ENCODE measurements at places on chromosomes 2 and 18.

GRCh38 chr18:11902522-11903292 is 5.4 kb downstream of the MPPE1 start:
- DNase-seq = no peak

DNA sequence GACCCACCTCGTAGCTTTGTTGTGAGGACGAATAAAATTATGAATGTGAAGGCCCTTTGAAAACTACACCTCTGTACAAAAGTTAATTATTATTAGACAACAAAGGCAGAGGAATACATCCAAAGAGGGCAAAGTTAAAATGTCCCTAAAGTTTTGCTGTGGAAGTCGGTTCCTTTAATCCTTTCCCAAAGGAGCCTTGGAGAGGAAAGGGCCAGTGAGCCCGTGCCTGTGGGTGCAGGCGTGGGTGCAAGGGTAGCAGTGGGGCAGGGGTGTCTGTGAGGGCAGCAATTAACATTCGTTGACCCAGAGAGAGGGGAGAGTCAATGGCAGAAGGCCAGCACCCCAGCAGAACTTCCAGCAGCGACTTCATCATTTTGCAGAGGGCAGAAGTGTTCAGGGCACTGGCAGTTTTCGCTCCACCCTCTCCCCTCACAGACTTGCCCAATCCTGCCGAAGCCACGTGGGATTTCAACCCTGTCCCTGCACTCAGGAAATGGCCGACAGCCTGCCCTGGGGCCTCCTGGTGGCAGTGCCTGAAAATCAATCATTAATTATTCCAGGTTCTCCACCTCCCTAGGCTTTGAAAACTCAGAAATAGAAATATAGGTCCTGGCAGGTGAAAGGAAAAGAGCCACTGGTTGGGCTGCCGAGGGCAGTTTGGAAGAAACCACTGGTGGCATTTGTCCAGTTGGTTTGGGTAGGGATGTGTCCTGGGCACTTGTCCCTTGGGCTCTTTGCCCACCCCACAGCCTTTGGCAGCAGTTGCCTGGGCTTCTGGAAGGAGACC is 4.2 kb upstream of the PAX8 start:
- DNase-seq = no peak

DNA sequence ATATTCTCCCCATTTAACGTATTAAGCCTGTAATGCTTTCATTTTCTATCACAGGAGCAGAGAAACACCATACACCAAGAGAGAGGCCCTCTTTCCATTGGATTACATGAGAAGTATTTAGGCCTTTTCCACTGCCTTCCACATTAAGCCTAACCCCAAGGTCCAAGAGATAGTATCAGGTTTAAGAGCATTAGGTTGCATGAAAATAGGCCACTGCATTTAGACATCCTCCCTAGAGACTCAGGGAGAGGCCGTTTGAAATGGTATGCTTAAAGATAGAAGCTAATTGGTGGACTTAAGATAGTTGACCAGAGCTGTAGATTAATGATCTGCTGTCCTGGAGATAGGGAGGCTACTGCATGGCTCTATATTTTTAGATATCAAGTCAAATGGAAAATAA is 128.5 kb upstream of the PTPRM start:
- DNase-seq = no peak

GRCh38 chr2:68384485-68385107 is 19.5 kb downstream of the PLEK start:
- no peak for DNase-seq

GRCh38 chr2:120924924-120925323 is 189.3 kb downstream of the GLI2 start:
- no peak for DNase-seq

DNA sequence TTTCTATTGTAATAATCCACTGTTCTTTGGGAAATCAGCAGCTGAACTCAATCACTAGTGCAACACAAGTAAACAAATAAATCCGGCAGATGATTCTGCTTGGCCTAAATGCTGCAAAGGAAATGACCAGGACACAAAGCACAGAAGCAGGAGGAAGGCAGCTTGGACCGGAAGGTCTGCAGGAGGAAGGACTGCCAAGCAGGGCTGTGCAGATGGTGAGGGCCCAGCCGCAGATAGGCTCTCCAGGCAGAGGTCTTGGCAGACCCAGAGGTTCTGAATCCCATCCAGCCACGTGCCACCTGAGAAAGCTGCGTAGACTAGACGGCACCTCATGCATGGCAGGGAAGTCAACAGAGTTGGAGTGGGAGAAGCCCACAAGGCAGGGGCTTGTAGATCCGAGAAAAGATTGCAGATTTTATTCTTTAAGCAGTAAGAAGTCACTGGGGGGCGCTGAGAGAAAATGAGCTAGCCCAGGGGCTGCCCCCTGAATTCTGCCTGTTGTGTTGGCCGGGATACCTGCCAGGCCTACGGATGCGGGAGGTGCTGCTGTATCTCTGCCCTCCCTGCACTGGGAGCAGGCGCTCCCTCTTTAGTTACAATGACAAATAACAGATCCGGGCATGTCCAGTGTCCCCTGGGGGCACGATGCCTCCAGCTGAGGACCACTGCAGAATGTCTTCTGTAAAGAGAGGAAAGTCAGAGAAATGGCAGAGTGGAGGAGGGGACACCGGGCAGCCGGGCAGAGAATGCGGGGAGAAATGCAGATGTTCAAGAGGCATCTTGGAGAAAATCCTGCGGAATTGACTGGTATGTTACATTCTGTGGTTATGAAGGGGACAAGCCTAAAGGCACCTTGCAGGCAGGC is 153.5 kb downstream of the PXDN start:
- DNase-seq = no peak

DNA sequence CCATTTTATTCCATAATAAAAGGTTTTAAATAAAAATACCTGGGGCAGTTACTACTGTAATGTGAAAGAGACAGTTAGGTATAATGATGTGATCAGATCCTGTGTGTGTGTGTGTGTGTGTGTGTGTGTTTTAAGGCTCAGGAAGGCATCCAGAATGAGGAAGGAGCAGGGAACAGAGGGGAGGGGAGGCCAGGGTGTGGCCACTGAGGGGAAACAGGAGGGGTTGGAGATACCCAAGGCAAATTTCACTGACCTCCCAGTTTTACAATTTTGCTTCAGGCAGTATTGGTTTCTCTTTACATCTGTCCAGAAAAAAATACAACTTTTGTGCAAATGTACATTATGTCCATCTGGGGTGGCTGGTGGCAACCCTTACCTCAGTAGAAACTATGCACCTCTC is 163.5 kb upstream of the FBXO11 start:
- no peak for DNase-seq

- no peak for DNase-seq
Measured at GRCh38 chr2:30392097-30392496, 54.9 kb upstream of the LCLAT1 start.

DNA sequence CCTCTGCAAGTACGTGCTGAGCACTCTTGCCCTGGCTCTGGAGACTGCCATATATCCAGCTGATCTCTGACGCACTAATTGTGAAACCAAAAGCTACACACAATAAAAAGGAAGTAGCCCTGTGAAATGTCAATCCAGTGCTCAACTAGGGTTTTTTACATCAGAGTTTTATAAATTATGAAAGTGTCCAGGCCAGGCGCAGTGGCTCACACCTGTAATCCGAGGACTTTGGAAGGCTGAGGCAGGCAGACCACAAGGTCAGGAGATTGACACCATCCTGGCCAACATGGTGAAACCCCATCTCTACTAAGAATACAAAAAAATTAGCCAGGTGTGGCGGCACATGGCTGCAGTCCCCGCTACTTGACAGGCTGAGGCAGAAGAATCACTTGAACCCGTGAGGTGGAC is 24.5 kb upstream of the PEX13 start:
- no peak for DNase-seq

DNA sequence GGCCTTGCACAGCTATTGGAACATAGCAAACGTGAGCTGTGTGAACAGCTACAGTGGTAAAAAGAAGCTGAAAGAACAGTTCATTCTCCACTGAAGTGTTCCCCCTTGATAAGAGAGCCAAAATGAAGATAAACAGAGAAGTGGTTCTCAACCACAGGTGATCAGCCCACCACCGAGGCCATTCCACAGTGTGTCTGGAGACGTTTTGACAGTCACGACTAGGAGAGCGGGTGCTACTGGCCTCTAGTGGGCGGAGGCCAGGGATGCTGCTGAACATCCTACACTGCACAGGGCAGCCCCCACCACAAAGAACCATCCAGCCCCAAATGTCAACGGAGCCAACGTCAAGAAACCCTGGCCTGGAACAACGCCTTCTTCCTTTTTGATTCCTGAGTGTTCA is 38.4 kb downstream of the ADCY3 start:
- no peak for DNase-seq

DNA sequence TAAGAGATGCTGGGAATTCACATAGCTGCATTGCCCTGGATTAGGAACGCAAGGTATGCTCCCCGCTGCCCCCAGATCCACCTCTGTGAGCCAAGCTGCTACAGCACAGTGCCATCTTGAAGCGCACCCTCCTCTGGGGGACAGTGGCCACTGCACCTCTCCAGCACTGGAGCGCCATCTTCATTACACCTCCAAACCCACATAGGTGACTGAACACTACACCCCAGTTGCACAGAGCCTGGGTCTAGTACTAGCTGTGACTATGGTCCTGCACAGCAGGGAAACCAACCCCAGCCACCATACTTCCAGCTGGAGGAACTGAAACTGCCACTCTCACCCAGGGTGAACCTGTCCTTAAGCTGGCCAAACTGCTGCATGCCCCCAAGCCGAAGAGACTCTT is 84.6 kb downstream of the TMEM237 start:
- no peak for DNase-seq

GRCh38 chr2:229273723-229274338 is 2.7 kb upstream of the PID1 start:
- DNase-seq = no peak

DNA sequence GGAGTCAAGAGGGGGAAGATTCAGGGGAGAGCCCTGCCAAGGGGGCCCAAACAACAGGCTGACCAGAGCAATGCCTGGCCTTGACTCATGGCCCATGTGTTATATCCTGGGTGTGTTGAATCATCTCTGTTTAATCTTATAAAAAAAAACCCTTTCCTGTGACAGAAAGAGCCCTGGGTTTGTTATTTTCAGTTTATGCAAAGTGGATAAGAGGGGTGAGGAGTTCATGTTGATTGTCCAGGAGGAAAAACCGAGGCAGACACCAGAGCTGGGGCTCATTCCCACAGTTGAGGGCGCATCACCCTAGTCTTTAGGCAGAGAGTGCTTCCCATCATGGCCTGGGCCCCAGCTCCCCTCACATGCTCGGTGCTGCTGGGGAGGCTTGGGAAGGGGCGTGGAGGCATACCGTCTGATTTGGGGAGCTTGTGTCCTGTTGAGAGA is 30.9 kb upstream of the IL37 start:
- no peak for DNase-seq

DNA sequence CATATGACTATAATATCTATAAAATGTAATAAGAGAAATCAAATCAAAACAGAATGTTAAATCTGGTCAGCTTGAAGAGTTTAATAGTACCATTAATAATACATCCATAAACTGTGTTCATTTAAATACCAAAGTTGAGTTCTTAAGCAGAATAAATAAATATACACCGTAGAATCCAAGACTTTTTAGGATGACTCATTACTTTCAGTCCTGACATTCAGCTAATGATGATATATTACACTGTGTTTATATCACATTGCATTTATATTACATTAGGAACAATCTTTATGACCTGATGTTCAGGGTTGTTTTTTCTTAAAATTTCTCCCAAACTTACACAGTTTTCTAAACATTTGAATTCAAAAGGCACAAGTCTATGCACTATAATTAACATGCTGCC is 331.3 kb downstream of the SS18 start:
- no peak for DNase-seq

GRCh38 chr2:148730085-148730484 is 85.5 kb downstream of the EPC2 start:
- DNase-seq = no peak

DNA sequence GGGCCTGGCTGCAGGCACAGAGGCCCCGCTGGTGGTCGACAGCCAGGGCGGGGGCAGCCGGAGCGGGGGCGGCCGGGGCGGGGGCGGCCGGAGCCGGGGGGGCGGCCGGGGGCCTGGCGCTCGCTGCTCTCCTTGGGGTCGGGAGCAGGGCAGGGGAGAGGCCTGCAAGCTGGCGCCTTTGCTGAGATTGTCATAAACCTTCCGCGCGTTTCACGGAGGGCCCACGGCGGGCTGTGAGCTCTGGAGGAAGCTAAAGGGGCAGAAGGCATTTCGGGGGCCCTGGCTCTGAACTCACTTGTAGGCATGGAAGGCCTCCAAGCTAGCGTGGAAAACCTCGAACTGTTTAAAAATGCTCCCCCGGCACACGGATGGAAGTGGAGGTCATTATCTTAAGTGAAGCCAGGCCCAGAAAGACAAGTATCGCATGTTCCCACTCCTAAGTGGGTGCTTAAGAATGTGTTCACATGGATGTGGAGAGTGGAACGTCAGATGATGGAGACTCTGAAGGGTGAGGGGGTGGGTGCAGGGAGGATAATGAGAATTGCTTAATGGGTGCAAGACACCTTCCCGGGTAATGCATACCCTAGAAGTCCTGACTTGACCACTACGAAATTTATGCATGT is 629 bp downstream of the PRELID3A start:
- no peak for DNase-seq

DNA sequence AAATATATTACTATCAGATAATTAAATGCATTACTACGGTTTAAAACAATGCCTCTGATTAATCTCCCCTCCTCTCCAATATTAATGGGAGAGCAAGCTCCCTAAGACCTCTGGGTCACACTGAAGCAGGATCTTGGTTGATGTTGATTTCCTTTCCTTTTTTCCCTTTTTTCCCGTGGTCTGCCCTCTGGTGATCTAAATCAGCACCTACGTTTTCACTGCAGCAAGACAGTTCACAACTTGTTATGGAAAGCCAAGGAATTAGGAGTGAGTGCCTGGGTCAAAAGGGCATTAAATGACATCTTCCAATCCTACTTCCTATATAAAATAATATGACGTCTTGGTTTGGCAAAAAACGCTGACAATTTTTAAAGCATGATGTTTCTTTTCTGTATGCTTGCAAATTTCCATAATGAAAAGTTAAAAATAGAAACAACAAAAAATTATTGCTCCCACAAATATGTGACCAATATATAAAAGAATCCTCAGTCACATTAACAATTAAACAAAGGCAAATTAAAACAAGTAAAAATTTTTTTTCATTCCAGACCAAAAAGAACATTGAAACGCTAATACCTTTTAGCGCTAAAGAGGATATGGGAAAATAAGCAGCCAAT is 7.9 kb upstream of the CFAP36 start:
- no peak for DNase-seq
